ENCODE measurements at places on chromosomes 13 and 19.

DNA sequence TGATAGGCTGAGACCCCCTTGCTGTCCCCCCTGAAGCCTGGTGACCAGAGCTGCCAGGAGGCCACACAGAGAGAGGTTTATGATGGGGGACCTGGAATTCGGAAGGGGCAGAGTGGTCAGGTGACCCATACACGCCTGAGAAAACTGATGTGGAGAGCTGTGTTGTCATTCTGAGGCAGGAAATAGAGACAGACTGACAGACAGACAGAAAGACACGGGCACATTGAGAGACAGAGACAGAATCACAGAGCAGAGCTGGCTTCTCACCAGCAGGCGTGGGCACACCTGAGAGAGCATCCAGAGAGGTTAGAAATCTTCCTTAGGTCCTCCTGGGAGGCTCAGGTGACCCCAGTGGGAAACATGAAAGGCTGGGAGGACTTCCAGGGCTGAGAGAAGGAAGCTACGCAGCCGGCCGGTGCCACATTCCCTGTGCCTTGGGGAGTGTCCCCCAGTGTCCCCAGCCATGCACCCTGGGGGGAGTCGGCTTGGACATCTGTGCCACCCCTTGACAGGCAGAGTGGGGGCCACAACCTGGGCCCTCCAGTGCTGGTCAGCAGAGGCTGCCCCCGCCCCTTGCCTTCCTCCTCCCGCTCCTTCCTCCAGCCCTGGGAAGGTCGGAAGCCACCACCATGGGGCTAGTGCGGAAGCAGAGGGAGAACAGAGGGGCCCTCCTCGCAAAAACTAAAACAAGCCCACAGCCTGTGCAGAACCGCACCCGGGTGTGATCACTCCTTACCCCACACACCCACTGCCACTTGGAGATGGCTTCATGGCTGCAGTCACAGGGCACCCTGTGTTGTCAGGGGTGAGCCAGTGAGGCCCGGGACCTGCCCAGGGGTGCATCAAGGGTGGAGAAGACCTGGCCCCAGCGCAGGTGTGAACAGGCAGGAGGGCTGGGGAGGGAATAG, 2.2 kb downstream of the FFAR1 start:
- no peak for DNase-seq

- no peak for DNase-seq
Measured at GRCh38 chr13:96996107-96996506, 1.8 kb upstream of the OXGR1 start.

- no peak for DNase-seq
Measured at GRCh38 chr13:75186379-75186778, 295.6 kb downstream of the TBC1D4 start.

GRCh38 chr19:33767898-33768413, 28.7 kb upstream of the KCTD15 start:
- no peak for DNase-seq

DNA sequence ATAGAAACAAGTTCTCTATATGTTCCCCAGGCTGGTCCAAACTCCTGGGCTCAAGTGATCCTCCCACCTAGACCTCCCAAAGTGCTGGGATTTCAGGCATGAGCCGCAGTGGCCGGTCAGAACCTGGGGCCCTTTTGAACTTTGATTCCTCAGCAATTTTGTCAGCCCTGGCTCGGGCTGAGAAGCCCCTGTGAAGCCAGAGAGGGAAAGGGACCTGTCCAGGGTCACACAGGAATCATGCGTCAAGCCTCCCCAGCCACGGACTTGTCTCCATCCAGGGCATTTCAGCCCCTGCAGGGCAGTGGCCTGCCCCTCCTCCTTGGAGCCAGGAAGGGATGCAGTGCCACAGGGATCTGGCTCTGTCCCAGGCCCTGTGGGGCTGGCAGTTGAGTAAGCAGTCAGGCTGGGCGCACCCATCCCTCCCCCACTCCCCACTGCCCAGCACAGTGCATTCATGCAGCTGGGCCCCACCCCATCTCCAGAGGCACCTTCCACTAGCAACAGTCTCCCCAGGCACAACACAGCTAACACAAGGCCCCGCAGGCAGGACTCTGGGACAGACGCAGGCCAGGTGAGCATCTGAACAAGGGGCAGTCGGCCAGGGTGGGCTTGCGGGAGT, at the start of gene CAPS:
Gene CAPS, plus strand, starts transcription at position 516 of the 619 bp plus-strand sequence. CDS start 153 bp downstream, outside the sequence.
- no peak for DNase-seq

- DNase-seq, result peak; percentile 3
Measured at GRCh38 chr19:13764101-13764807, at the start of gene MRI1. Gene MRI1, plus strand, starts transcription at chr19:13764522. Its CDS starts 67 bp downstream, at chr19:13764589.

DNA sequence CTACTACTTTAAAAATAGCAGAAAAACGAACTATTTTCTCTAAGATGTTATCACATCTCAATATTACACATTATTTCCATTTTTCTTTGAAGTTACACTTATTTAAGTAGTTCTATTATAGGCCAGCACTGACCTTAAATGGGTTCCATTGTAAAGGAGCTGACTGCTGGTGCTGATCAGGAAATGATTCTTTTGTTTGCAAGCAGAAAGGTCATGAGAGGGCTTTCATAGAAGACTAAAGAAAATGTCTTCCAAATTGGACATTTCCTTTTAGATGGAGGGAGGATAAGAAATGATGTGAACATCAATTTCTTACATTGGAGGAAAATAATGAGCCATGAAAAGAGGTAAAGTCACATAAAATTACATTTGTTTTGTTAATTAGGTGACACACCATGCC, 96.2 kb downstream of the SUCLA2 start:
- no peak for DNase-seq

GRCh38 chr19:30395283-30395682, 23.1 kb downstream of the ZNF536 start:
- no peak for DNase-seq

DNA sequence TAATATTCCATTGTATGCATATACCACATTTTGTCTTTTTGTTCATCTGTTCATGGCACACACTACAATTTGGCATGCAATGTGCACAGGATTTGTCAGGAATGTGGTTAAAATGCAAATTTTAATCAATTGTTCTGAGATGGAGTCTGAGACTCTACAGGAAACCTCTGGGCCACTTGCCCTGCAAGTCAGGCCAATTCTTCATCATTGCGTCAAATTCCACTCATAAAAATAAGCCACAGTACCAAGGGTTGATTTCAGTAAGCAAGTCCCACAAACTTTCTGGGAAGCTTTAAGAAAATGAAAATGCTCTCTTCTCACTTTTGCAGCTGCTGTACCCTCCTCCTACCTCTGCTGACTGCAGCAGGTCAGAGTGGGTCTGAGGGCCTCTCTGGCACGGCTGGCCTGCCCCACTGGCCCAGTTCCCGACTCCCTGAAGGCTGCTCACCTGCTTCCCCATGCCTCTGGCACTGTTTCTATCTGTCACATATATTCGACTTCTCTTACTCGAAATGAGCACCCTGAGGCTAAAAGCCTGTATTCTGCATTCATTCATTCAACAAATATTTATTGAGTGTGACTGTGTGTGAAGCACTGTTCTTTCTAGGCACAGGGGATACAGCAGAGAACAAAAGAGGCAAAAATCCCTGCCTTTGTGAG, 83.8 kb upstream of the WASF3 start:
- peak; percentile 6 for DNase-seq

DNA sequence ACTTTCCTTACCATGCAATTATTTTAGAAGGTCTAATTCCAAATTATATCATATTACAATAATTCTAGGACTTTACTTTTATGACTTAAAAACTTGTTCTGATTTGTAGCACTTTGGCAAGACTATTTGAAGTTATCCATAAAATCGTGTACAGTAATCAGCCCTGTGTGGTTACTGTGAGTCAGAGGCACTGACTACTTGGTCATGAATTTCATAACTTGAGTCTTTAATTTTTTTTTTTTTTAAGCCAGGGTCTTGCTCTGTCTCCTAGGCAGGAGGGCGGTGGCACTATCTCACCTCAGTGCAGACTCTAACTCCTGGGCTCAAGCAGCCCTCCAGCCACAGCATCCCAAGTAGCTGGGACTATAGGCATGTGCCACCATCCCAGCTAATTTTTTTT, 1319.2 kb upstream of the SLC10A2 start:
- no peak for DNase-seq

DNA sequence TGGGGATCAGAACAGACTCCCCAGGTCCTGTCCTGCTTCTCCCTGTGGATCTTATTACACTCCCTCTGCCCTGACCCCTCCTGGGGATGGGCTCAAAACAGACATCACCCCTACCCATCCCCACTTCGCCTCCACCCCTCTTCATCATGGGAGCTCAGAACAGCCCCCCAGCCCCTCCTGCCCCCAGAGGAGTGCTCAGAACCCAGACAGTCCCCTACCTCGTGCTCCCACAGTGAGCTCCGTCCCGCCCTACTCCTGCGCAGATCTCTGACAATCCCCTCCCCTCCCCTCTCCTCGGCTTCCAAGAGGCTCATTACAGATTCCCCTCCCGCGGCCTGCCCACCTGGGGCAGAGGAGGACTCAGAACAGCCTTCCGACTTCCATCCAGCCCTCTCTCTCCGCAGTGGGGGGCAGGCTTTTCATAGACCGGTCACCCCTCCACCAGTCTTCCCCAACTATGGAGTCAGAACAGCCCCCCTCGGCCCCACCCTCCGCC, 6.1 kb downstream of the NXNL1 start:
- DNase-seq, result no peak

DNA sequence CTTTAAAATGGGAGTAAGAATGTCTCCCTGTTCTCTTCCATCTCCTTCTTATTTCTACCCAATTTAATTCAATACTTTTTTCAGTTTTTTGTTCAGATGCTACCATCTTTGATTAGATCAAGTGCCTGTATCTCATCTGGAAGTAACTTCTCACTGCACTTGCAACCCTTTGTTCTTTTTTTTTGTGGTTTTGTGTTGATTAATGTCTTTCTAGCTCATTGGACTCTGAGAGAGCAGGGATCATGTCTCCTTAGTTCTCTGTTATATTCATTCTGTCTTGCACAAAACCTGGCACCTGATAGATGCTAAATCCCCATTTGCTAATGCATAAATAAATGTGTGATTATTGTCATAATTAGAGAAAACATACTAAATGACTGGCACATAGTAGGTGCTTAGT, 834 bp upstream of the ITGBL1 start:
- DNase-seq, result no peak

All from NCI-H2081 treated with DMSO at 0.1 percent for 48 hours (cell line).